ENCODE measurements at places on chromosomes 12 and 14. TPM values are rescaled to one million over a fixed set of nuclear protein-coding genes. Genes with fewer than 3 reads are reported as not detected.

Gene LTB4R2
- total RNA-seq = 1.9 TPM

Gene ASCL1
- total RNA-seq = not detected

Gene RNASE3
- not detected for total RNA-seq

Gene CLBA1
- 6.6 TPM for total RNA-seq

Gene OTX2
- total RNA-seq = not detected

Gene CHFR
- 19.7 TPM for total RNA-seq

Gene PSMD9
- 39.6 TPM for total RNA-seq

Gene BDKRB1
- total RNA-seq = 0.12 TPM

Gene FGF6
- total RNA-seq = not detected

Gene ENDOU
- not detected for total RNA-seq

Gene ACOT6
- not detected for total RNA-seq

Gene MSI1
- total RNA-seq = not detected

Gene NEUROD4
- not detected for total RNA-seq

Gene TMEM229B
- total RNA-seq = 1.9 TPM

Gene MRPS35
- total RNA-seq = 42.8 TPM

Gene IGFBP6
- total RNA-seq = 457 TPM

Gene APOF
- not detected for total RNA-seq

Gene LRP1-AS
- not detected for total RNA-seq

Gene IFI27
- 6.8 TPM for total RNA-seq

Gene KRT78
- total RNA-seq = not detected

Gene NPAS3
- 0.10 TPM for total RNA-seq

Gene EML5
- not detected for total RNA-seq

Gene SLC25A21
- total RNA-seq = 0.44 TPM

Gene RTL1
- not detected for total RNA-seq

Gene MEG3
- 35.4 TPM for total RNA-seq

Gene EFS
- 8.9 TPM for total RNA-seq

Gene KLHL28
- 7.4 TPM for total RNA-seq
